ENCODE measurements at places on chromosomes 1 and 21. TPM values are rescaled to one million over a fixed set of nuclear protein-coding genes. Genes with fewer than 3 reads are reported as not detected.

LMX1A gene
- total RNA-seq = not detected

DNAJC8 gene
- total RNA-seq = 54.2 TPM

SCNM1 gene
- 33.4 TPM for total RNA-seq

LCE1C gene
- total RNA-seq = not detected

NFASC gene
- under 0.01 TPM for total RNA-seq

MAD2L2 gene
- total RNA-seq = 32.7 TPM

TMEM269 gene
- not detected for total RNA-seq
